Immature natural killer cell (primary cell): ENCODE measurements at places on chromosomes 4 and X.

DNA sequence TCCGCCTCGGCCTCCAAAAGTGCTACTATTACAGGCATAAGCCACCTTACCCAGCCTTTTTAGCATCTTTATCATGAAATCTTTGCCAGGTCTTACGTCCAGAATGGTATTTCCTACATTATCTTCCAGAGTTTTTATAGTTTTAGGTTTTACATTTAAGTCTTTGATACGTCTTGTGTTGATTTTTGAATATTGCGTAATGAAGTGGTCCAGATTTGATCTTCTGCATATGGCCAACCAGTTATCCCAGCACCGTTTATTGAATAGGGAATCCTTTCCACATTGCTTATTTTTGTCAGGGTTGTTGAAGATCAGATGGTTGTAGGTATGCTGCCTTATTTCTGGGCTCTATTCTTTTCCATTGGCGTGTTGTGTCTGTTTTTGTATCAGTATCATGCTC is 349.6 kb downstream of the KCTD8 start:
- no peaks in the 10 kb centered on the region for H3K27me3 ChIP-seq
- H3K4me3 ChIP-seq: no peak overlapping the region
- H3K4me1 ChIP-seq: no peaks in the 10 kb centered on the region
- no peak overlapping the region for H3K27ac ChIP-seq
- H3K36me3 ChIP-seq: no peaks in the 10 kb centered on the region

- peak overlapping the region; percentile 72 for H3K4me3 ChIP-seq
- peaks cover 8% of the 10 kb centered on the region for H3K4me1 ChIP-seq
- no peak for DNase-seq
- peaks cover 14% of the 10 kb centered on the region for H3K27me3 ChIP-seq
These were observed 465 bp downstream of the BMPR1B start for GRCh38 chr4:94758141-94758699.

- DNase-seq: no peak
- H3K4me1 ChIP-seq: no peaks in the 10 kb centered on the region
- no peaks in the 10 kb centered on the region for H3K36me3 ChIP-seq
- H3K27ac ChIP-seq: no peak overlapping the region
These were observed 977.0 kb downstream of the FSTL5 start for GRCh38 chr4:161186750-161187149.

GRCh38 chr4:114163051-114163450 is 183.6 kb upstream of the ARSJ start:
- H3K4me1 ChIP-seq: no peaks in the 10 kb centered on the region
- no peak for DNase-seq
- no peak overlapping the region for H3K4me3 ChIP-seq
- no peak overlapping the region for H3K27ac ChIP-seq
- no peaks in the 10 kb centered on the region for H3K36me3 ChIP-seq

GRCh38 chrX:16112428-16112827 is 10.9 kb upstream of the GRPR start:
- no peak overlapping the region for H3K27ac ChIP-seq
- H3K27me3 ChIP-seq: peaks cover 2% of the 10 kb centered on the region

- no peak overlapping the region for H3K4me3 ChIP-seq
- H3K27ac ChIP-seq: no peak overlapping the region
- H3K36me3 ChIP-seq: peaks cover 3% of the 10 kb centered on the region
- no peak for DNase-seq
- H3K4me1 ChIP-seq: no peaks in the 10 kb centered on the region
These were observed 6.4 kb downstream of the TRIML1 start for GRCh38 chr4:188145601-188146000.

DNA sequence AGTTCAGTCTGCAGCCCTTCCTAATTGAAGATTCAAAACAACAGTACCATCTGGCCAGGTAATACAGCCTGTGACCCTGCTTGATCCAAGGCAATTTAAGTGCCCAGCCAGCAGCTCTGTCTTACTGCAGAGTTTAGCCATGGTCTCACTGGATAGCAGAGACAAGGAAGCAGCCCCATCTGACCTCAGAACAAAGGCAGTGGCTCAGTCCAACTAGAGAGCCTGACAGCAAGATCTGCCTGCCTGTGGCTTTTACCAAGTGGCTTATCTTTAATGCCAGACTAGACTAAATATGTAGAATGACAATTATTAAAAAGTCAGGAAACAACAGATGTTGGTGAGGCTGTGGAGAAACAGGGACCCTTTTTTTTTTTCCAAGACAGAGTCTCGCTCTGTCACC is 293.4 kb downstream of the DTHD1 start:
- no peak for DNase-seq
- no peaks in the 10 kb centered on the region for H3K36me3 ChIP-seq
- H3K4me3 ChIP-seq: no peak overlapping the region
- no peaks in the 10 kb centered on the region for H3K4me1 ChIP-seq
- no peaks in the 10 kb centered on the region for H3K27me3 ChIP-seq

GRCh38 chr4:10082459-10083272 is 33.9 kb downstream of the WDR1 start:
- H3K4me3 ChIP-seq: no peak overlapping the region
- peaks cover 4% of the 10 kb centered on the region for H3K27me3 ChIP-seq
- DNase-seq: no peak
- H3K36me3 ChIP-seq: peaks cover 11% of the 10 kb centered on the region

DNA sequence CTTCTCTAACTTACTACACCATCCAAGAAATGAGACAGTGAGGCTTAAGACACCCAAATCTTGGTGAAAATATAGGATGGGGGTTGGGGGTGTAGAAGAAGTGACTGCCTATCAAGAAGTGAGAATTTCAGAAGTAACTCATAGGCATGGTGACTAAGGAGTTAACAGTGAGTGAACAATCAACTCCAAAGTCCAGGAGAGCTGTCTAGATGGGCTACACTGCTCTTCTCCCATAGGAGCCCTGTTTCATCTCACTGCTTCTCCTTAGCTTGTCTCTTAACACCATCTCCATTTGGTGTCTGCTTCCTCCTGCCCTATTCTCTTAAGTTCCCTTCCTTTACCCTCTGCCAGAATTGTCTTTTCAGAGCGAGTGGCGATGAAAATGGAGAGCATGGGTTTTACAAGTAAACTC is 22.7 kb downstream of the FABP2 start:
- H3K36me3 ChIP-seq: peaks cover 13% of the 10 kb centered on the region
- peak; percentile 10 for DNase-seq
- H3K4me1 ChIP-seq: peaks cover 53% of the 10 kb centered on the region
- peaks cover 12% of the 10 kb centered on the region for H3K27me3 ChIP-seq

GRCh38 chr4:125624951-125625350 is 310.2 kb downstream of the FAT4 start:
- no peak overlapping the region for H3K27ac ChIP-seq
- H3K4me3 ChIP-seq: no peak overlapping the region
- H3K4me1 ChIP-seq: no peaks in the 10 kb centered on the region
- no peaks in the 10 kb centered on the region for H3K36me3 ChIP-seq
- no peak for DNase-seq

DNA sequence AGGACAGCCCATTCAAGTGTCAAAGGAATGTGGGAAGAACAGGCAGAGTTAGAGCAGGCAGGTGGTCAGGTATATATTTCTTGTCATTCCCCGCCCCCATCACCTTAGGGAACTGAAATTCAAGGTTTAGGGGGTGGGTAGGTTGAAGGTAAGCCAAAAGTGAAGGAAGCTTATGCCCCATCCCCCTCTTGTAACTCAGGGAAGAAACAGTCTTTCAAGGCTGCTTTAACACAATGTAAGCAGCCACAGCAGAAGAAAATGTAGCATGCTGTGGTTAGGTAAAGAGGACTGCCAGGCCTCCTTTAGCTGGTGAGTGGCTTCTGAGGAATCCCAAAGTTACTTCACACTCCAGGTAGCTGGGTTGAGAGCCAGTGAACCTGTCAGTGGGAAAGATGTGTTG is 122.3 kb downstream of the RS1 start:
- no peak overlapping the region for H3K4me3 ChIP-seq
- H3K4me1 ChIP-seq: no peaks in the 10 kb centered on the region
- DNase-seq: no peak
- no peaks in the 10 kb centered on the region for H3K36me3 ChIP-seq
- no peak overlapping the region for H3K27ac ChIP-seq
- H3K27me3 ChIP-seq: peaks cover 5% of the 10 kb centered on the region

DNA sequence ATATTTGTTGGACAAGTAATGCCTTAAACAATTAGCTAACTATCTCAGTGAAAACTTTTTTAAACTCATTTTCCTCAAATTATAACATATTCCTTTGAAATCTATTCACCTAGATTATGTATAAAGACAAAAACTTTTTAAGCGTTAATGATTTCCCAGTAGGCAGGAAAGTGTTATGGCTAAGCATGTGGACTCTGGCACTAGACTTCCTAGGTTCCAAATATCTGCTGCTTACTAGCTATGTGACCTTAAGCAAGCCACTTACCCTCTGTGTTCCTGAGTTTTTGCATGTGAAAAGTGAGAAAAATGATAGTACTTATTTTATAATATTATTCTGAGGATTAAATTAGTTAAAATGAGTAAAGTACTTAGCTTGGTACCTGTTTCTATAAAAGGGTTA is 301.8 kb downstream of the STPG2 start:
- H3K4me1 ChIP-seq: no peaks in the 10 kb centered on the region
- H3K4me3 ChIP-seq: no peak overlapping the region
- no peaks in the 10 kb centered on the region for H3K27me3 ChIP-seq

DNA sequence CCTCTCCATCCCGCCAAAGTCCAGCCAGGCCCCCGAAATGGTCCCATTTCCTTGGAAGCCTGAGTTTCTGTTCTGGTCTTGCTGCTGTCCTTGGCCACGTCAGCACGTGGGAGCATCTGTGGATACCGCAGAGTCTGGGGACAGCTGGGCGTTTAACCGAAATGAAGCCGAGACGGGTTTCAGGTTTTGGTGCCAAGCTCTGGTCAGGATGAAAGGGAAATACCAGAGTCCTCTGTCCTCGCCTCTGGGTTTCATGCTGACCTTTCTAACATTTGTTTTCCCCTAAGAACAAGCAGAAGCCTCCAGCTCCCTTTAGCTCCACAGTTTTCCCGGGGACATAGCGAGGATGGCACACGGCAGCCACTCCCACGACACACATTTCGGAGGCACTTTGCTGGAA is 19.7 kb downstream of the SHOX start:
- peaks cover 1% of the 10 kb centered on the region for H3K27me3 ChIP-seq
- H3K4me3 ChIP-seq: no peak overlapping the region
- DNase-seq: no peak
- no peaks in the 10 kb centered on the region for H3K36me3 ChIP-seq

DNA sequence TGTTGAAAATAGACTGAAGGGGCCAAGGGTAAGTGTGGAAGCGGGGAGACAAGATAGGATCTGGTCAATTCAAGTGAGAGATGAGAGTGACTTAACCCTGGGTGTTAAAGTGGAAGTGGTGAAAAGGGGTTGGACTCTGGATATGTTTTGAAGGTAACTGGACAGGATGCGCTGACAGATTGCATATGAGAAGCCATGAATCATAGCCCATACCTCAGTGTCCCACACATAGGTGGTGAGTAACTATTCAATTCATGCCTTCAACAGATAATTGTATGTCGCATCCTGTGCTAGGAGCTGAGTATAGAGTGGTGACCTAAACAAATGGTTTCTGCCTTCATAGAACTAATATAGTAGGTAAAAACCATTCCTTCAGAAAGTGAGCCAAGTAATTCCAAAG is 76.7 kb downstream of the KLHL34 start:
- peaks cover 3% of the 10 kb centered on the region for H3K36me3 ChIP-seq
- no peak for DNase-seq
- H3K27me3 ChIP-seq: no peaks in the 10 kb centered on the region
- H3K4me3 ChIP-seq: no peak overlapping the region

GRCh38 chr4:7877176-7877575 is 62.5 kb downstream of the AFAP1 start:
- DNase-seq: no peak
- no peak overlapping the region for H3K27ac ChIP-seq
- H3K36me3 ChIP-seq: no peaks in the 10 kb centered on the region
- H3K27me3 ChIP-seq: peaks cover 4% of the 10 kb centered on the region

GRCh38 chr4:163548481-163549243 is 54.2 kb downstream of the TMA16 start:
- no peaks in the 10 kb centered on the region for H3K36me3 ChIP-seq
- H3K27ac ChIP-seq: no peak overlapping the region
- H3K4me3 ChIP-seq: peak overlapping the region; percentile 38
- peak; percentile 41 for DNase-seq

- no peak overlapping the region for H3K4me3 ChIP-seq
- peaks cover 29% of the 10 kb centered on the region for H3K27me3 ChIP-seq
- H3K27ac ChIP-seq: no peak overlapping the region
These were observed 4.7 kb upstream of the NKX6-1 start for GRCh38 chr4:84503495-84504437.

DNA sequence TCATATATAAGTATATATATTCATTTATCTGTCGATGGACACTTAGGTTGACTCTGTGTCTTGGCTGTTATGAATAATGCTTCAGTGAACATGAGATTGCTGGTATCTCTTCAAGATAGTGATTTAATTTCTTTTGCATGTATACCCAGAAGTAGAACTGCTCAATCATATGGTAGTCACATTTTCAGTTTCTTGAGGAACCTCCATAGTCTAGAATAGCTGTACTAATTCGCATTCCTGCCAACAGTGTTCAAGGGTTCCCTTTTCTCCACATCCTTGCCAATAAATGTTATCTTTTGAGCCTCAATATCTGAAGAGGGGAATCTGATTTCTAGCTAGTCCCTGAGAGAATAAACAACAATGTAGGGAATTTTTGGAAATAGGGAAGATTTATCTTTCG is 32.4 kb upstream of the CCNG2 start:
- no peaks in the 10 kb centered on the region for H3K36me3 ChIP-seq
- peaks cover 27% of the 10 kb centered on the region for H3K4me1 ChIP-seq
- no peak overlapping the region for H3K27ac ChIP-seq
- no peak overlapping the region for H3K4me3 ChIP-seq
- no peak for DNase-seq
